Myocyte (in vitro differentiated cells): ENCODE measurements at places on chromosomes 5 and 9. TPM values are rescaled to one million over a fixed set of nuclear protein-coding genes. Genes with fewer than 3 reads are reported as not detected.
A peak's percentile ranks its signal among the peaks of the same experiment; 100 is the strongest.

The NOTCH1 gene
- total RNA-seq, result 6.2 and 16.0 TPM in 2 replicates

The C1QTNF3 gene
- total RNA-seq, result 1.8 and 3.0 TPM in 2 replicates

The PCDHGC5 gene
- 2.0 and 2.6 TPM in 2 replicates for total RNA-seq

The OR1J1 gene
- total RNA-seq, result not detected in 2 replicates

The NOL6 gene
- 32.3 and 33.5 TPM in 2 replicates for total RNA-seq

The EDIL3 gene
- total RNA-seq, result 86.1 and 118 TPM in 2 replicates

The SLC6A18 gene
- total RNA-seq, result not detected in 2 replicates

The PCDHA11 gene
- 0.13 and 0.26 TPM in 2 replicates for total RNA-seq

The ELAVL2 gene
- total RNA-seq, result 34.1 and 41.8 TPM in 2 replicates

The GDF9 gene
- 0.27 and 0.57 TPM in 2 replicates for total RNA-seq

The SLU7 gene
- 71.2 and 90.2 TPM in 2 replicates for total RNA-seq

The MEIKIN gene
- not detected in 2 replicates for total RNA-seq

DNA sequence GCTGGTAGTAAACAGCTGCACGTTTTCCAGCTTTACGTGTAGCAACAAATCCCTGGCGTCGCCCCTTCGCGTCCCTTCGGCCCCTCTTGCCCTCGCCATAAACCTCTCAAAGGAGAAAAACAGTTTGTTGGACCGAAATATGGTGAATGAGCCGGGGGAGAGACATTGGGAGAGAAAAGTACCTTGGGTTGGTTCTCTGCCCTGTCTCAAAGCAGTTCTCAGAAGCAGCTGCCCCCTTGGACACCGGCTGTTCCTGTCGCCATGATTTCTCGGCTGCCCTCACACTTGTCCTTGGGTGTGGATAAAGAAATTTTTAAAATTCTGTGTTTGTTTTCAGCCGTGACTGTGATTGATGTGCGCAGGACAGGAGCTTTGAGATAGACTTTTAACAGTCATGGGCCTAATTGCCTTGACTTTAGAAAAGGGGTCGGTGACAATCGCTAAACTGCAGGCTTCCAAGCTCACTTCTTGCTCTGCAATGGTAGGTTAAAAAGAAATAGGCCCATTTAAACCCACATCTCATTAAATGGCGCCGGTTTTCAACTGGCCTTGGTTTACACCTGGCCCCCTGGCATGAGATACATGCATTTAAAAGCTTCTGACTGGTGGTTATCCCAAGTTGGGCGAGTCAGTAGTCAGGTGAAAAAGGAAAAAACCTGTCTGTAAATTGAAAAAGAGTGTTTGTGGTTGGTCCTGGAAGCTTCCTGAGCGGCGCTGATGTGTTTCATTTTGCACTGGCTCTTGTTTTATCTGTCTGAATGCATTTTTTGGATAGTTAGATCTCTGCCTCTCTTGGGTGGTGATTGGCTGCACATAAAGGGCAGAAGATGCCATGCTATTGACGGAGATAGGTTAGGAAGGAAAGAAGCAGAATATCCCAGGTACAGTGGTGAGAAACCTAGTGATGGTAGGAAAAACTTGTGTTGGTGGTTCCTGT lies 983 bp downstream of the RCL1 start:
- DNase-seq, result peak; percentile 52

DNA sequence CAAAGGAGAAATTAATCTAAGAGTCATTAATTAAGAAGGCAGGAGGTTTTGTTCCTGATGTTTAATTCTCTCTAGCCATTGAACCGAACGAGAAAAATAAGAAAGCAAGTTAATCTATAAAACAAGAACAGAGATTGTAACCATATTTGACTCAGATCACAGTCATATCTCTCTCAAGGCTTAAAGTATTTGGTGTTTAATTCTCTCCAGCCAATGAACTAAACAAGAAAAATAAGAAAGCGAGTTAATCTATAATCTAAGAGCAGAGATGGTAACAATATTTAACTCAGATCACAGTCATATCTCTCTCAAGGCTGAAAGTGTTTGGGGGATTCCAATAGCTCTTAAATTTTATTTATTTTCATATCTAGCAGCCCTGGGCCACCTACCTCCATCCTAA lies 74.4 kb upstream of the SHISAL2B start:
- no peak for DNase-seq

DNA sequence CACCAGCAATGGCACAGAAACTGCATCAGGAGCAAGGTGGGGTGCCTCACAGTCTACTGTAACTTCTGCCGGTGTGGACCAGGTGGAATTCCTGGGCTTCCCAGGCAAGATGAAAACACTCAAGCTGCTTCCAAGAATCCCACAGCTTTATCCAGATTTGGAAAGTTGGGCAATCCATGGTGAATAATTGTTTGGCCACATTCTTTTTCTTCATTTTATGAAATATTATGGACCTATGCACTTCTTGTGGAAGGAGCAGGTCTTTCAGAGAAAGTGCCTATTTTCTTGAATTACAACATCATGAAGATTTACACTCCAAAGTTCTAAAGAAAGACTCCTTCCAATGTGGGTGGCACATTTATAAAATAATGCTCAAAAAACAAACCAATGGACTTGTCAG lies 503.6 kb downstream of the SEMA5A start:
- DNase-seq, result no peak

DNA sequence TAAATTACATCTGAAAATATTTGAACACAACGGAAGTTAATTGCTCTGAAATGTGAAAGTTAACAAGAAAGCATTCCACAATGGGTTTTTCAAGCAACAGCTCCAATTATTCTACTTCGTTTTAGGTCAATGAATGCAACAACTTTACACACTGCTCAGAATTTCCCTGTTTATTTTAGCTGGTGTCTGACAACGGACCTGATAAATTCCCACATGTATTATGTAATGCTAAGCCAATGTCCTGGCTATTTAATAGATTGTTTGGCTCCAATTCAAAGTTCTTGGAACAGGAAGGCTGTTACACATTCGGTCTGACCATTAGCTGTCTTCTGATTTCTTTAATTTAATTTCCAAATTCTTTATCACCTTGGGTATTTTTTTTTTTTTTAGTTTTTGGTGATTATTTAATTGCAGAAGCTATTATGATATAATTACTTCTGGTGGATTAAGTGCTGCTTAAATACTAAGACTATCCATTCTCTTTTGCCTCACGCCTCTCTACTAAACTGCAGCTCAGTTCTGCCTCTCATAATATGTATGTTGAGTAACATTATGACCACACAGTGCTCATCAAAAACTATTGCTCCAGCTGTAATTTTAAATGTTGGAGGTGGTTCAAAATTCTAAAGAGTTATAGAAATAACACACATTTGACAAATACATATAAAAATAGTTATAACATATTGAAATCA lies 57.9 kb downstream of the MEF2C start:
- peak; percentile 34 for DNase-seq

DNA sequence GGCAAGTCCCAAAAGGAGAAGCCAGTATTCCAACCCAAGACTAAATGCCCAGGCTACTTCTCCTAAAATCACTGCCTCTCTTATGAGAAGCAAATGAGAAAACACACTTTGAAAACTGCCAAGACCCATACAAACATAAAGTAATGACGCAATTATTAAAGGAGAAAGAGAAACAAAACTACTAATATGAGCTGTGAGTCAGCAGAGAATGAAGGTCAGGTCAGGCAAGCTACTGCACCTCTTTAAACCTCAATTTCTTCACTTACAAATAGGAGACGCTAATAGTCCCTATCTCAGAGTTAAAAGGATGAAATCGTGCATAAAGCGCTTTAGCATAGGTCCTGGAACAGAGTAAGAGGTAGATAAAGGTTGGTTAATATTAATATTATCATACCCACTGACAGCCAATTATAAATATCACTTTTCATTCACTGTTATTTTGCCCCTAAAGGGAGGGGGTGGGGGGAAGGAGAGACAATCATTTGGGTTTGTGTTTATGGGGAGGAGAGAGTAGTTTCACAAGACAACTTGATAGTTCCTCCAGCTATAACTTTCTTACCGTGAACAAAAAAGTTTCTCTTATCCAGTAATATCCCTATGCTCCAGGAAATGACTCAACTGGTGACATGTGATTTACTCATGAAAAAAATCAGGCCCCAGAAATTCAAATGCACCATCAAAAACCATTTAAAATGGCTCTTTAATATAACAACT lies 3.6 kb downstream of the PSMB7 start:
- DNase-seq, result no peak

GRCh38 chr5:41869724-41870626 lies at the start of gene OXCT1:
OXCT1 (minus strand) TSS chr5:41870425; CDS start chr5:41870358, 67 bp downstream.
- peak; percentile 75 for DNase-seq

GRCh38 chr9:126159430-126160060 lies 167.1 kb upstream of the MVB12B start:
- DNase-seq, result no peak

- no peak for DNase-seq
Measured at GRCh38 chr5:176736931-176737745, 73.2 kb upstream of the UNC5A start.

DNA sequence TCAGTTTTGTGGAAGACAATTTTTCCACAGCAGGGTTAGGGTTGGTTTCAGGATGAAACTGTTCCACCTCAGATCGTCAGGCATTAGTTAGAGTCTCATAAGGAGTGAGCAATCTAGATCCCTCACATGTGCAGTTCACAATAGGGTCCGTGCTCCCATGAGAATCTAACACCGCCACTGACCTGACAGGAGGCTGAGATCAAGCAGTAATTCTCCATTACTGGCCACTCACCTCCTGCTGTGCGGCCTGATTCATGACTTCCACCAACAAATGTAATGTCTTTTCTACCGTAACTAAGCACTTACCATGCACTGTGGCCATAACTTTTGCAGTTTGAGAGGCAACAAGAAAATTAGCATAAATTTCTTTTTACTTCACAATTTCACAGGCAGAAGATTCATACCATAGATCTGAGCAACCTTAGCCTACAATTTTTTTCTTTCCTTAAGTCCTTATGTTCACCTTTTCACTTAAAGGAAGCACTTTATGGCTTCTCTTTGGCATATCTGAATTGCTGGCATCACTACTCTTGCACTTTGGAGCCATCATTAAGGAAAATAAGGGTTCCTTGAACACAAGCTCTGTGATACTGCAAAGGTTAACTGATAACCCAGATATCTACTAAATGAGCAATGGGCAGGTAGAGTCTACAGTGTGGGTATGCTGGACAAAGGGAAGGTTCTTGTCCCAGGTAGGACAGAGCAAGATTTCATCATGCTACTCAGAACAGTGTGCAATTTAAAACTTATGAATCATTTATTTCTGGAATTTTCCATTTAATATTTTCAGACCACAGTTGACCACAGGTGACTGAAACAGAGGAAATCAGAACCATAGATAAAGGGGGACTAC lies 83.0 kb upstream of the IFNK start:
- no peak for DNase-seq

- no peak for DNase-seq
Measured at GRCh38 chr5:61416420-61416819, 84.4 kb downstream of the ZSWIM6 start.

DNA sequence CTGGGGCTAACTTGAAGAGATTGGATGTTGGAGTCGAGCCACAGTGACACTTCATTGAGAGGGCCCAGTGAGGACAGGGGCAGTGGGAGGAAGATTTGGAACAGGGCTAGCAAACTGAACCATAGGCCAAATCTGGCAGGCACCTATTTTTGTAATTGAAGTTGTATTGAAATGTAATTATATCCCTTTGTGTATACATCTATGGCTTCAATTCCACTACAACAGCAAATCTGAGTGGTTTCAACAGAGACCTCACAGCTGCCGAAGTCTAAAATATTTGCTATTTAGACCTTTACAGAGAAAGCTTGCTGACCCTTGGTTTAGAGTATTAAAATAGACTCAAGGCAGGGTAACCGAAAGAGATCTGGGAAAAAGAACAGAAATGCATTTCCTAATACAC lies 4.7 kb upstream of the TNFSF8 start:
- DNase-seq, result no peak
